T-cell (primary cell): ENCODE measurements at places on chromosomes 3 and 15.

DNA sequence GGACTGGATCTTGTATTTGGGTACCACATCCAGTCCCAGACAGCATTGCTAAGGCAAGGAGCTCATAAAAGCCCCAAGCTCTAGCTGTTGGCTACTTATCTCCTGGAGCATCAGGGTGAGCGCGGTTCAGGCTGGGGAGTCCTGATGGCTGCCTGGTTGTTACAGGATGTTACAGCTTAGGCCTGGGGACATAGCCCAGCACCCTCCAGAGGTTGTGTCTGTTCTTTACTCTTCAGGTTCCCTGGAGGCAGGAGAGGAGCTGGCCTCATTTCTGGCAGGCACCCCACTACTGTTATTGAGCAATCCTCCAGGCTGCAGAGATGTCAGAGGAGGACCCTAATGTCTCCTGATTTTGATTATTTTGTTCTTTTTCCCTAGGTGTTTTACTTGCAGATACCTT is 26.6 kb downstream of the APBA2 start:
- no peak for DNase-seq

GRCh38 chr3:184005941-184006507 is 11.7 kb downstream of the ABCC5 start:
- peak; percentile 25 for DNase-seq

DNA sequence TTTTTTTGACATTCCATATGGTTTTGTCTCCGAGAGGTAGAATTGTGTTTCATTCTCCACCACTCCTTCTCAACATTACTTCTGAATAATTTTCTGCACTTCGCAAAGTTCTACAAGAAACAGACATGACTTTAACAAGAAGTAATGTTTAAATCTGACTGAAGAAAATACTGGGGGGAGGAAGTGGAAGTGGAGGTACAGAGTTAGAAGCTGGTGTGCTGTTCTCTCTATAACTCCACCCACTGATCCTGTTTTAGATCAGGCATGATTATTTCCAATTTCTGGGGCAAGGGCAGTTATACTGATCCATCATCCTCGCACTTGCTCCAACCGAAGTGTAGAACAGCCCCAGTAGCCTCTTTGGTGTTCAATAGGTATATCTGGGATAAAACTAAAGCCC is 9.2 kb upstream of the MCCC1 start:
- no peak for DNase-seq

- no peak for DNase-seq
Observed at GRCh38 chr3:191051037-191051436, 148.0 kb upstream of the OSTN start.

GRCh38 chr3:168213920-168214319 is 118.2 kb upstream of the GOLIM4 start:
- DNase-seq = no peak

GRCh38 chr3:170638988-170639387 is 53.1 kb upstream of the SLC7A14 start:
- DNase-seq = no peak

GRCh38 chr3:157195965-157196364 is 36.0 kb upstream of the CCNL1 start:
- DNase-seq = no peak

DNA sequence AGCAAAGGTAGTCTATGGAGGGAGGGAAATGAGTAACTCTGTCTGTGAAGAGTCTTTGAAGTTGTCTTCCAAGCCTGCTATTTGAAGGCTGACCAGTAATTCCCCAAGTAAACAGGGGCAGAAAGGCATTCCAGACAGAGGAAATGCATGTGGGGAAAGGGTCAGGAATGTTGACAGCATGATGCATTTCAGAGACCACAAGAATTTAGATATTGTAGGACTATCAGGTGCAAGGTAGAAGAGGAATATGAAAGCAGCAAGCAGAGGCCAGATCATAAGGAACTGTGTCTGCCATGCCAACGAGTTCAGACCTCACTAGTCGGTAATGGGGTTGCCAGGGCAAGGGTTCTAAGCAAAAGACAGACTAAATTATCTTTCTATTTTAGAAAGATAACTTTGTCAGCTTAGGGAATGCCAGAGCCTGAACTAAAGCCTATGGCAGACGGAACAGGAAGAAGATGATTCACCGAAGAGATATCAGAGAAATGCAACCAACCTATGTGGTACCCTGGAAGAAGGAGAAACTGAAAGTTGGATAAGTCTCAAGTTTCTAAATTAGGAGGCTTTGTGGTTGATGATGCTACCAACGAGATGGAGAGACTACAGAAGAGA is 327.0 kb upstream of the RORA start:
- no peak for DNase-seq

DNA sequence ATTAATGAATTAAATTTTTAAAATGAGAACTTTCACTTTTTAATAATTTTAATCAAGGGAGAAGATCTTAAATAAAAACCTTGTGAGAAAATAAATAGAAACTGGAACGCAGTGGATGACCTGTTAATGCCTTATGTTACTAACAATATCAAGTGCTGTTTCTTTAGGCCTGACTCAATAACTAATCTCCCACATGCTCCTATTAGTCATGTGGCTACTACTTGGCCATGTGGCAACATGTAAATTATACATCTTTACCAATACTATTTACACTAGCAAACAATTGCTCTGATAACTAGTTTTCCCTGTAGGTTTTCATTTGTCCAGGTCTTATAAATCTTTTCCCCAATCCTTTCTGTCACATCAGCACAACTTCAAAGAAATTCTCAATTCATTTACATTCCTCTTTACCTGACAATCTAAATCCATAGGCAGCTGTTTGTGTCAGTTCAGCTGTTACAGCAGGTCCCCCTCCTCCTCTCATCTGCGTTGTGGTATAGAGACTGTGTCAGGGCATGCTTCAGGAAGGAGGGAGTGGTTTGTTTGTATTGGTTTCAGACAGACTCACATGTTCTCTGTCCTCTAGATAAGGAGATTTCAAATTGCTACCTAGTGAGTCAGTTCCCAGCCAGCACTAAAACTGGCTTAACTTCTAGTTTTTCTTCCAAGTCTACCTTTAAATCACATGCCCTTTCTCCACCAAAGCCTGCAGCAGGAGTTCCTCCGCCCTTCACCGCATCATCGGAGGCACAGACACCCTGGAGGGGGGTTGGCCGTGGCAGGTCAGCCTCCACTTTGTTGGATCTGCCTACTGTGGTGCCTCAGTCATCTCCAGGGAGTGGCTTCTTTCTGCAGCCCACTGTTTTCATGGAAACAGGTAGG is 11.3 kb upstream of the C3orf52 start:
- peak; percentile 52 for DNase-seq

GRCh38 chr3:64223791-64224745 is 1.2 kb downstream of the PRICKLE2 start:
- DNase-seq = no peak

GRCh38 chr3:114404590-114404989 is 110.8 kb downstream of the TIGIT start:
- no peak for DNase-seq

DNA sequence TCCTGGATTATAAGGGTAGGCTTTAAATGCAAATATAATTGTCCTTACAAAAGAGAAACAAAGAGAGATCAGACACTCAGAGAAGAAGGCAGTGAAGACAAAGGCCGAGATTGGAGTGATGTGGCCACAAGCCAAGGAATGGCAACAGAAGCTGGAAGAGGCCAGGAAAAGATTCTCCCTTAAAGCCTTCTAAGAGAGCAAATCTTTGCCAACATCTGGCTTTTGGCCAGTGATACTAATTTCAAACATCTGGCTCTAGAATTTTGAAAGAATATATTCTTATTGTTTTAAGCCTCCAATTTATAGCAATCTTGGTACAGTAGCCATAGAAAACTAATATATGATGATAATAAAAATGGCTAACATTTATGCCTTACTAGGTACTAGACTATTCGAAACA is 615.8 kb upstream of the ZNF385D start:
- no peak for DNase-seq

- no peak for DNase-seq
Observed at GRCh38 chr15:80564056-80564455, 131.1 kb upstream of the ABHD17C start.

DNA sequence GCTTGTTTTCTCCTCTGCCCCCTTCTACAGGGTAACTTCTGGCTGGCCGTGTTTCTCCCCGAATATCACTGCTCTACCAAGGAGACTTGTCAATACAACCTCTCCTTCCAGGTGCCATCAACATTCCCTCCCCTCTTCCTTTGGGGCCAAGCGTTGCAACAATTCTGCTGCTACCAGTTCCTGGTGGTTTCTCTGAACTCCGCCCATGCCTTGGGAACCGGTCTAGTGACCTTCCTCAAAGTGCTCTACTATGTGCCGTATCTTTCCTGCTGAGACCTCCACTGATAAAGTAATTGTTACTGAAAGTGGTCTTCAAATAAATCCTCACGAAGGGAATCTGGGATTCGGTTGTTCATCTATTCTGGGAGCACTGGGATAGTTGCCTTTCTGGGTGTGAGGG is 26.2 kb downstream of the PCSK6 start:
- no peak for DNase-seq

DNA sequence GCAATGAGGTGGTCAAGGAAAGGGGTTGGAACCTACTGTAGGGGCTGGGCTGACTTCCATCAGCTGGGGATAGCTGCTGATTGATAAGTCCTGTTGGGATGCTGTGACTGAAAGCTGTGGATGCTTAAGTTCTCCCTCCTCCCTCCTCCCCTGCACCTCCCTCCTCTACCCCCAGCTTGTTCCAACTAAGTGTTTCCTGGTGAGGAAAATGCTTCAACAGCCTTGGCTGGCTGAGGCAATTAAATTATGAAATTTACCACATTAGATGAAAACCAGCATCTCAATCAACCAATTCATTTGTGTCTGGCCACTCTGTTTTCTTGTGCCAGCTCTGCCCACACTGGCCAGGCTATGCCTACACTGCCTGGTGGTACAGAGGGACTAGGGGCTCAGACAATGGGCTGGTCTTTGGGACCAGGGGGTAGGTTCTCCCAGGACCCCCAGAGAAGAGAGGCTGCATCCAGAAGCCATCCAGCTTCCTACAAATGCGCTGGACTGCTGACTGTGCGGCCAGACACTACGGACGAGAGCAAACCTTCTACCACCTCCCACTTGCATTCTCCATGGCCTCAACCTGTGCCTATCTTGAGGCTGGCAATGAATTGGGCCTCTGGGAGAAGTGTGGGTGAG is 2.5 kb downstream of the KLHL25 start:
- DNase-seq = no peak

GRCh38 chr3:133695560-133696171 is 33.9 kb upstream of the TOPBP1 start:
- DNase-seq = no peak

DNA sequence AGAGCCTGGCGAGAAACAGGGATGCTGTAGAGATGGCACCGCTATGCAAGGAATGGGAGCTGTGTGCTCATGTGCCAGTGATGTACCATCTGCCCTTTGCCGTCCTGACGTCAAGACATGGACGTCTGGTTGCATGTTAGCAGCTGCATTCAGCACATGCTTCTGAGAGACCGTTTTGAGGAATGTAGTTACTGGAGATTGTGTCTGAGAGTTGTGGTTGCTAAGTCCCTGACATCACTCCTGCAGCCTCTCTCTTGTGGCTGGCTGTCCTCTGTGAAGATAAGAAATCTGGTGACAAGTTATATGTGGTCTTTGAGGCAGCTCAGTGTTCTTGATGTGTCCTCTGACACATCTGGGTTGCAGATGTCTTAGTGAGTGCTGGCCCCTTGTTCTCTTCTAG is 165.1 kb downstream of the APBA2 start:
- peak; percentile 20 for DNase-seq

DNA sequence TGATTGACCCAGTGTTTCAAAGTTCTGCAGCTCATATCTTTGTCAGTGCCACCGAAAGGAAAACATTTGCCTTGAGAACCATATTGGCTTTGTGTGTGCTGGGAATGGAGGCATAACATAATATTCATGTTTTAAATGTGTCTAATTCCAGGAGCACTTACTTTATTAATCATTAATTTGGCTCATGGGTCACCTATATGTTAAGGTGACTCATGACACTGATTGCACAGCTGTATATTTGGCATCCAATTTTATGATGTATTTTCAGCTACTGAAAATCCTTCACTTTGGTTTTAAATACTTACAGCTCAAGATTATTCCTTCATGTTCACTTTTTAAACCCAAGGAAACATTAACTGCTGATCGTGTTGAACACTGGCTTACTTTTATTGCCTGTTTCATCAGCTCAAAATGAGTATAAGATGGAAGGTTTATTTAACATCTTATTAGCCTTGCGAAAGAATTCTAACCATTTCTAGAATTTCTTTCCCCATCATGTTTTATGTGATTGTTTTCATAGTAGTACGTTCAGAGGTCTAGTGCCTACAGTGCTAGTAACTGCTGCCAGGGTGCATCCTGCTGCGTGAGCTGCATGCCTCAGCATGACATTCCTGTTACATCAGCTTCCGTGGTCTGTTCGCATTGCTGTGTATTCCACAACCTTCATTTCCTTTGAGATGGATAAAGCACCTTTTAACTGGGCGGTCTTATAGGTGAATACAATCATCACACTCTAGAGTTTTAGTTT is 63.7 kb downstream of the LRCH3 start:
- DNase-seq = no peak

GRCh38 chr3:134104031-134104430 is 74.3 kb upstream of the SLCO2A1 start:
- no peak for DNase-seq

GRCh38 chr15:82572986-82573385 is 32.7 kb upstream of the RPS17 start:
- no peak for DNase-seq

GRCh38 chr3:47003461-47004368 is 24.2 kb downstream of the NBEAL2 start:
- no peak for DNase-seq

DNA sequence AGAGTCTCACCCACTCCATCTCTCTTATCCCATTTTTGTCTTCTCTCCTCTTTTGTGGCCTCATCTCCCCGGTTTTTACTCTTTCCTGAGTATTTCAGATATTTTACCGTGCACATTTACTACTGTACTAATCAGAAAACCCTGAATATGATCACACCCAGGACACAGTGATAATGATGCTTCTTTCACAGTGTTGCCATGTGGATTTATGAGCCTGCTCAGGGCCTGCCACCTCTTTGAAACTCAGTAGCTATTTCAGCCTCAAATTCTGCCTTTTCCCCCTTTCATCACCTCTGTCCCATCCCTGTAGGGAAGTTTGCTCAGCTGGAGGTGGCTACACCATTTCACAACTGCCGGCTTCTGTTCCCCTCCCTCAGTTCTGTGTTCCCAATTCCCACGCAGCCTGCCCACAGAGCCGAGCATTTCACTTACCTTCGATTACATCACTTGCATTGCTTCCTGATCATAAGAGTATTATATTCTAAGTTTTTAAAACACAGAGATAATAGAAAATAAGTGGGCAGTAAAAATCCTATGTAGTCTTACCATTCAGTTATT is 33.2 kb downstream of the ARNT2 start:
- no peak for DNase-seq

GRCh38 chr15:66715181-66715624 is 13.2 kb downstream of the SMAD6 start:
- DNase-seq = no peak

- no peak for DNase-seq
Observed at GRCh38 chr3:28172748-28173147, 68.7 kb upstream of the CMC1 start.
